ENCODE measurements at places on chromosomes 3 and 15.

- no peak for DNase-seq
These were observed 262.8 kb downstream of the LRTM1 start for GRCh38 chr3:54665016-54665600.

DNA sequence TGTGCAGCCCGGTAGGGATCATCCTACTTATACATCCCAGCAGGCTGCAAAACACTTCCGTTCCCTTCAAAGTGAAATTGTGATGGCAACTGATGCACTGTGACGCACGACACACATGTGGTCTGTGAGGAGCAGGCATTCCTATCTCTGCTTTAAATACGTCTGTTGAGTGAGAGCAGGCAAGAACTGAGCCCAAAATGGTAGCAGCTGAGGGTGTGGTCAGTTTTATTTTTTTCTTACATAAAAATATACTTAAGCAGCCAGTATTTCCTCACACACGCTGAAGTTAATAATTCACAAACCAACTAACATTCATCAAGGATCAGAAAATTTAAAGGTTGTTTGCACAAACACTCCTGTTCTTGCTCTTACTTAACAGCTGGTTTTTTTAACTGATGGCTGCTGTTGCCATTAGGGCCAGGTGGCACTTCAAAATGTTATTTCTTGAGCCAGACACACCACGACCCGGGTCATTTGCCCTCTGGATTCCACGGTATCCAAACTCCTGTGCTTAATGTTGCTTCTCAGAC is 23.9 kb downstream of the LRIG1 start:
- DNase-seq, result no peak

DNA sequence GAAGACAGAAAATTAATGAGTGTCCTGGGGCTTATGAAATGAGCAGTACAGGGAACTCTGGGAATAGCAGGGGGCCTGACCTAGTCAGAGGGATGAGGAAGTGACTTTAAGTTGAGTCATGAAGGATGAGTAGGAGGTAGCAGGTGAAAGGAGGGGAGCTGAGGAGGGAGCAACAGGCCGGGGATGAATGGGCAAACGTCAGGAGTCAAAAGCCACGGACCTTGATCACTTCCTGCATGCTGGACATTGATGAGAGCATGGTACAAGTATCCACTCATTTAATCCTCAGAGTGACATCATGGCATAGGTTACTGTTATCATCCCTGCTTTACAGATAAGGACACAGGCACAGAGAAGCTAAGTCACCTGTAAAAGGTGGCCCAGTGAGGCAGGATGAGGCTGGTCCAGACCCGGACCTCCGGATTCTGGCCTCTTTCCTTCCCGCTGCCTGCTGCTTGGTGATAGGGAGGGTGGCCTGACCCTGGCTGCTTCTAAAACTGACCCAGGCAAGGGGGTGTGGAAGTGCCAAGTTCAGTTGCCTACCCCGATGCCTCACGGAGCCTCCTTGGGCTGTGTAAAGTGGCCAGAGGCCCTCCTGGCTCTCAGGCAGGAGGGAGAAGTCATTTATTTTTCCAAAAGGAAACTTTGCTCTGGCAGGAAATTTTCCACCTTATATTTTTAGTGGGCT is 7.6 kb downstream of the CORO2B start:
- no peak for DNase-seq

DNA sequence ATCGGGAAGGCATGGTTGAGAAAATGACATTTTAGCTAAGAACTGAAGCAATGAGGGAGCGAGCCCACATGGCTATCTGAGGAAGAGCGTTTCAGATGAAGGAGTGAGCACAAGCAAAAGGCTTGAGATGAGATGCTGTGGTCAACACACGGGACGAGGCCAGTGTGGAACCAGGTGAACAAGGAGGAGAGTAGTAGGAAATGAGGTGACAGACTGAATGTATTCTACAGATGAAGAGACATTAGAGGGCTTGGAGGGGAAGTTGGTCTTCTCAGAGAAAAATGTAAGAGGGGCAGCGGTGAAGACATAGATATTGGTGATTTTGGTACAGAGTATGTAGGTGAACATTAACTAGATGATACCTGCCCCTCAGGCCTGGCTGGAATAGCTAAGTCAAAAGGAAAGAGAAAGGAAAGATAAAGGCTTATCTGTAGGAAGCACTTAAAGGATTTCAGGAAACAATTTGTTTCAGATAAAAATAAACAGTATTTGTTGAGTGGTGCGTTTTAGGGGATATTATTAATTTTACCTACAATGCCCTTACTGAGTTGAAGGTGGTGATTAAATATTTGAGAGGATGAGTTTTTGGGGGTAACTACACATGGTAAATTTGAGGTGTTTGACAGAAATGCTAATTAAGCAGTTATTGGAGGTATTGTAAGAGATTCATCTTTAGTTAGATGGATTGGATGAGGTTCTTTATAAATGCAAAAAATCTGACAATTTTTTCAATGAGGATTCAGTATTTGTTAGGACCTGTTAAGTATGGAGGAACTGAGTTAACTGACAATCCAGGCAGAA is 57.0 kb downstream of the SLTM start:
- DNase-seq, result no peak

DNA sequence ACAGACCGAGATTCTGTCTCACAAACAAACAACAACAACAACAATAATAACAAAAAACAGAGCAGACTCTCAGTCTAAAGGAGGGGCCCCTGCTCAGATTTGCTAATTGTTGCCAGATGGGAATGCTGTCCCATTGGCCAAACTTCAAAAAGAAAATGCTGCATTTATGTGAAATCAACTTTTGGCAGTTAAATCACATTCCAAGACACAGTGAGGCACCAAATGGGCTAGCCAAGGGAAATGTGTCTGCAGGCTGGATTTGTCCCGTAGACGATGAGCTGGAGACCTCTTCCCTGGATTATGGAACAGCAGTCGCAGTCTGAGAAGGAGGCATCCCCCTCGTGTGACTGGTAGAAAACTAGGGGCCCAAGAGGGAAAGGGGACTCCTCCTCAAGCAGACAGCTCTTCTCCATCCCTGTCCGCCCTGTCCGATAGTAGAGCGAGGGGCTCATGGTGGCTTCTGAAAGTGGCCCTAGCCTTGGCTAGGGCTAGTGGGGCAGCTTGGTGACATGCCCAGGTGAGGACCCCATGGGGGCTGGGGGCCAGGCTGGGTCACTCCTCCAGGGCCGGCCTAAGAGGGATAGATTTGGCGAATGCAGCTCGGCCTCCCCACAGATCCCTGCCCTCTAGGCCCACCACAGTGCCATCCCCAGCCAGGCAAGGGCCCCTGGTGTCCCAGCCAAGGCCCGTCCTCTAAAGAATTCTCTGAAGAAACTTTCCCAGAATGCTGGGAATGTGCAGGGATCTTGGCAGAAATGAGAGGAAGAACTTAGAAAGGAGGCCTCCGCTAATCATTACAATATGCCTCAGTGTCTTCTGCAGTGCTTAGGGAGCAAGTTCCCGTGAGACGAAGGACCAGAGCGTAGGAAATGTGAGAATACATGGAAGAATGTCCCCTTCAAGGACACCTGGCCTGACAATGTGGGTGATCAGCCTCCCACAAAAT is 2.0 kb downstream of the SLC22A14 start:
- no peak for DNase-seq

GRCh38 chr3:71978150-71978721 is 193.3 kb upstream of the PROK2 start:
- DNase-seq, result no peak

- no peak for DNase-seq
These were observed 124.6 kb downstream of the CD47 start for GRCh38 chr3:107966276-107966675.

Data from breast epithelium (tissue), 4 donors.